ENCODE measurements at places on chromosomes 11 and 22.
A peak's percentile ranks its signal among the peaks of the same experiment; 100 is the strongest.

- DNase-seq: no peak
These were observed 37.5 kb downstream of the ZC3H12C start for GRCh38 chr11:110130642-110131238.

- no peak for DNase-seq
These were observed 525 bp downstream of the BIK start for GRCh38 chr22:43110927-43111623.

DNA sequence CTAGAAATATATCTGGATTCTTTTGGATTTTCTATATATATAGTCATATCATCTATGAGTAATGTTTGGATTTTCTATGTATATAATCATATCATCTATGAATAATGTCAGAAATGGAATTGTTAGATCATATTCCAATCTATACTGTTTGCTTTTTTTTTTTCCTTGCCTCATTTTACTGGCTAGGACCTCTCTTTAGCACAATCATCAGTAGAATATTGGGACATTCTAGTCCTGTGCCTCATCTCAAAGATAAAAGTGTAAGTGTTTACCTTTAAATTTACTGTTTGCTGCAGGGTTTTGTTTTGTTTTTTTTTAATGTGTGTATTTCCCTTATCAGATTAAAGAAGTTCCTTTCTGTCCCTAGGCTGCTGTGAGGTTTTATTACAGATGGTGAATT, 97.0 kb downstream of the C11orf65 start:
- no peak for DNase-seq

- no peak for DNase-seq
These were observed 155.8 kb upstream of the MTMR2 start for GRCh38 chr11:96079691-96080090.

GRCh38 chr11:14262271-14262846, 96.6 kb downstream of the RRAS2 start:
- no peak for DNase-seq

GRCh38 chr11:65366340-65366773, 11.8 kb downstream of the TIGD3 start:
- DNase-seq: peak; percentile 61

- DNase-seq: no peak
These were observed 395.7 kb downstream of the AASDHPPT start for GRCh38 chr11:106473089-106473722.

DNA sequence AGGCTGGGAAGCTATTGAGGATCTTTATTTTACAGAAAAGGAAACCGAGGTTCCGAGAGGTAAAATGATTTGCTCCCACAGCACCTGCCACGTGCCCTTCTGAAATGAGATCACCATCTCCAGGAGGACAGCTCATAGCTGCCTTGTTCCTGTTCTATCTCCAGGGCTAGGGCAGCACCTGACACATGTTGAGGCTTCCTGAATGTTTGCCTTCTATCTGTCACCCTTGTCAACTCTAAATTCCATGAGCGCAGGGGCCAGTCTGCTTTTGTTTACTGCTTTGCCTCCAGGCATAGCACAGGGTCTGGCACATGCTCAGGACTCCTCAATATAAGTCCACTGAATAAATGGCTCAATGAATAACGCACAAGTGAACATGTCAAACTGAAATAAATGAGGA, 24.1 kb downstream of the ASCC2 start:
- DNase-seq: no peak

GRCh38 chr11:108494182-108494581, 4.0 kb downstream of the POGLUT3 start:
- no peak for DNase-seq

- DNase-seq: no peak
These were observed 24.2 kb downstream of the CYTH4 start for GRCh38 chr22:37306494-37306829.

DNA sequence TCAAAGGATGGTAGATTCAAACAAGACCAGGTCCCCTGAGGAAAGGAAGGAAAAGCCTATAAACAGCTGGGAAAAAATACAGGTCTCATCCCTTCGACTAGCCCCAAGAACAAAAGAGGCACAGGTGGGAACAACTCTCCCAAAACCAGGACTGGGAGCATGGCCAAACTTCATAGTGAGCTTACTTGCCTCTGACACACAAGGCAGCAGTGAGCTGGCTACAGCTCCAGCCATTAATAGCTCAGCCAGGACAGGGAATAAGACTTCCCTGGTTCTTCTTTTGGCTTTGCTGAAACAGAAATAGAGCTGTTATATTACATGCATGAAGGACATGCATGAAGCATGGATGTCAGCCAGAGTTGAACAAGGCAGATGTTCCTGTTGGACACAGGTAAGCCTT, at the start of gene OR10A2:
OR10A2 (plus strand) TSS at position 97 of the 400 bp plus-strand sequence. CDS start 6,698 bp downstream, outside the sequence.
- no peak for DNase-seq

GRCh38 chr22:44453441-44454112, 44.5 kb downstream of the RTL6 start:
- no peak for DNase-seq

DNA sequence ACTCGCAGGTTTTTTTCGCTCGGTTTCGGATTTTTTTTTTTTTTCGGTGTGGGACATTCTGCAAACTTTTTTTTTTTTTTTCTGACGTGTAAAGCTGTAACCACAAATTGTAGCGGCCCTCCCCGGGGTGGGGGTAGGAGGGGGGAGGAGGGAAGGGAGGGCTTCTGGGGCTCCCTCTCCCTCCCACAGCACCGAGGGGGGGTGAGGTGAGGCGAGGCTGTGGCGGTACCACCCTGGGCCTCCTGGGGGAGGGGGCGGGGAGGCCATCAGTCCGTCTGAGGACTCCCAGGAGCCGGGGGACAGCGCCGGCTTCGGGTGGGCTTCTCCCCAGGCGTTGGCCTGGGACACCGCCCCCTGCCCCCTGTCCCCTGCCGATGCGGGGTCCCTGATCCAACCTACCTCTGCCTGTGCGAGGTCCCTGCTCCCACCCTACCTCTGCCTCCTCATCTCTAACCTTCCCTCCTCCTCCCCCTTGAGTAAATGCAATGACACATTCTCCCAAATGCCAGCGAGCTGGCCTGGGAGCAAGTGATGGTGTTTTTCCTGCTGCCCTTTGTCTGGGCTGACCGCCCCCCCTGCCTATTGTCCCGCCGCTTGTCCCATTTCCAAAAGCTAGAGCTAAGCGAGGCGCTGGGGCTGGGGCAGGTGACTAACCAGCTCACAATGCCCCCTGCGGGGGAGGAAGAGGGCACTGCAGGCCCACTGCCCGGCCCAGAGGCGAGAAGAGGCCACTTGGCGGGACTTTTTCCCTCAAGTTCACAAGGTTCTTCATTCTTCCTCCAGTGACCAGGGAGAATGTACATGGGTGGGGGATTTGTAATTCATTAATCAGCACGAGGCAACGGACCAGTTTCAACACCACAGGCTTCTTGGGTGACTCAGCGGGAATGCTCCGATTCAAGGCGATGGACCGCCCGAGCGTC, 511 bp upstream of the CLCF1 start:
- peak; percentile 95 for DNase-seq

DNA sequence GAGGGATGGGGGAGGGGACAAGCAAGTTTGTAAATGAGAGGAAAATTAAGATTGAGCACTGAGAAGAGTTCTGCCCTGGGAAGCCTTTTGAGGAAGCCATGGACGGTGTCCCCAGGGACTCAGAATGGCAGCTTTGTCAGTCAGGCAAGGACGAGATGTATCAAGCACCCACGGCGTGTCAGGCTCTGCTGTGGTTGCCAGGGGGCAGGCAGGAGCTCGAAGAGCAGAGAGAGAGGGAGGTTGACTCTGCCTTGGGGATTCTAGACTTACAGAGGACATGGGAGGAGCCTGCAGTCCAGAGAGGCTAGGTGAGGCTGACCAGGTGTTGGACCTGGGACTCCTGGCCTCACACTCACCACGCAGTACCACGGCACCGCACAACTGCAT, 29.1 kb upstream of the SYT7 start:
- no peak for DNase-seq

DNA sequence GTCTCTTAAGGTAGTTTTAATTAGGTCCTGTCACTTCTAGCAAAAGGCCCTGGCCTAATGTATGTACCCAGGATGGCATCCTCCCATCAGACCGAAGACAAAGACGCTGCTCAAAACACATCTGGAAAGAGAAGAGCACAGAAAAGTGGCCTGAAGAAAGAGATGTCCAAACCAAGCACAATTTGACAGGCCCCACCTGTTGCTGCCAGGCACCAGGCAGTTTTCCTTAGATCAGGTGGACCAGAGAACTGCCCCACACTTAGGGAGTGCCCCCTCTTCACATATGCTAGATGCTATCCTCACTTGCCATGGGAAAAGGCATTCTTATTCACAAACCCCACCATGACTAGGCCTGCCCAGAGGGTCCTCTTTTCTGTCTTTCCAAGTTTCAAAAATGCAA, 3.3 kb upstream of the HMGXB4 start:
- no peak for DNase-seq

DNA sequence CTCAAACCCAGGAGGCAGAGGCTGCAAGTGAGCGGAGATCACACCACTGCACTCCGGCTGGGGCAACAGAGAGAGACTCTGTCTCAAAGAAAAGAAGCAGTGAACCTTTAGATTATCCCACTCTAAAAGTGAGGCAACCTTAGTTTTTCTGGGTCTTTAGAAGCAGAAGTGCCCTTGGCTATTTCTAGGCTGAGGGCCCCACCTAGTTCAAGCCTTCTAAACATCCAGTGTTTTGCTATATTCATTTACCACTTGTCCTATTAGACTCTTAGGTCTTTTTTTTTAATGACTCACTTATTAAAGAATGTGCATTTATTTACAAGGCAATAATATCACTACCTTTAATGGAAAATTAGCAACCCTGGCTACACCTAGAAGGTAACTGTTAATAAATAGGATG, 16.7 kb upstream of the EHF start:
- no peak for DNase-seq

GRCh38 chr22:32991353-32992101, 66.7 kb downstream of the SYN3 start:
- DNase-seq: peak; percentile 13

DNA sequence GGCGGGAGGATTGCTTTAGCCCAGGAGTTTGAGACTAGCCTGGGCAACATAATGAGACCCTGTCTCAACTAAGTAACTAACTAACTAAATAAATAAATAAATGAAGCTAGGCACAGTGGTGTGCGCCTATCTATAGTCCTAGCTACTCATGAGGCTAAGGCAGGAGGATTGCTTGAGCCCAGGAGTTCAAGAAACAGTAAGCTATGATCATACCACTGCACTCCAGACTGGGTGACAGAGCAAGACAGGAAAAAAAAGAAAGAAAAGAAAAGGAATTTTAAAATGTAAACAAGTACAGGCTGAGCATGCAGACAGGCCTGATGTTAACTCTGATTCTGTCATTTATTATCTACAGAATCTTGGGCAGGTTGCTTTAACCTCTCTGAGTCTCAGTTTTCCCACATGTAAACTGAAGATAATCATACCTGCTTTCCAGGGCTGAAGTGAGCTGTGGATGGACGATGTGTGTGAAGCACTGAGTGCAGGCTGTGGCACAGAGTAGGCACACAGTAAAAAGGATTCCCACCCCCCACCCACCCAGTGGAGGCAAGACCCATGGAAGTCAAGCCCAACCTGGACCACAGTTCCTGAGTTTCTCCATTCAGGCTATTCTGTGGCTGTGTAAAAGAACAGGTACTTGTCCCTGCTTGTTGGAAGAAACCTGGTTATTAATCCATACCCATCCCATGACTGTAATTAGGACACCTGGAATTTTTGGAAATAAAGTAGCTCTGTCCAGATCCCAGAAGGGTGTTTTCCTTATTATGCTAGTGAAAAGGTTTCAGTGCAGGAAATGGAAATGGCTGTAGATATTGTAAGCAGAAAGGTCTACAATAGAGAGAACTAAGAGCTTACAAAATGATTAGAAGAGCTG, 18.7 kb upstream of the SCUBE2 start:
- no peak for DNase-seq

GRCh38 chr11:34909415-34909814, 6.8 kb downstream of the APIP start:
- DNase-seq: no peak

DNA sequence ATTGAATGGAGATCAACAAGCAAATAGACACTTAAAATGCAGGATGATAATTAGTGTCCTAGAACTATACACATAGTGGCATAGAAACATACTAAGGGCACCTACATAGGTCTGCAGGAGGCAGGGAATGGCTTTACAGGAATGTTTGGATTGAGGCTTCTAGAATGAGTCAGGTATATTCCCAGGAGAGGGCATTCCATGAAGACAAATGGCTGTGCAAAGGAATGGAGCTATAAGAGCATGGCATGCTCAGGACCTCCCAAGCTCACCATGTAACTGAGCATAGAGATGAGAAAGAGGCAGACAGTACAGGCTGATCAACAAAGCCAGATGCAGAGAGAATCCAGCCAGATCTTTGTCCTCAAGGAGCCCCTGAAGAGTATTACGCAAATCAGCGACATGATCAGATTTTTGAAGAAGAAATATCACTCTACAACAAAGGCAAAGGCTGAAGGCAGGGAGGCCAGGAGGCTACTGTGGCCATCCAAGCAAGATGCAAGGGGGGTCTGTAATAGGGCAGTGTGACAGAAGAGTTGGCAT, 211.1 kb upstream of the MTNR1B start:
- DNase-seq: no peak

DNA sequence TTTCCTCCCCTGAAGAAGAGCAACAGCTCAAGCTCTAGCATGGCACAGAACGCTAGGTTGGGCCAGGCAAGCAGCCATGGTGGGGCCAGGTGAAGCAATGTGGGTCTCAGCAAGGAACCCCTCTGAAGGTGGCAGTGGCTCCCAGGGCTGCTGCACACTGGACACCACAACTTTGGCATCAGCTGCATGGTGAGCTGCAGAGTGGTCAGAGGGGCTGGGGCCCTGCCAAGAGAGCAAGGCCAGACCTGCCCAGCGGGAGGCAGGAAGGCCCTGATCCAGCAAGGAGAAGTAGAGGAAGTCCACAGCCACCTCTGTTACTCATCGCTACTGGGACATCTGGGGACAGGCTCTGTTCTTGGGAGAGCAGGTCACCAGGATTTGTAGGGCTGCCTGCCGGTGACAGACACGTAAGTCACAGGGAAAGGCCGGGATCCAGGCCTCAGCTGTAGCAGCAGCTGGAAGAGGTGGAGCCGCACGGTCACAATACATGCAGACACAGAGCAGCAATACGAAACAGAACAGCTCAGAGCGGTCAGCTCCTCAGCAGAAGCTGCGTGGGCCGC, 12.4 kb downstream of the CYB561A3 start:
- DNase-seq: no peak

DNA sequence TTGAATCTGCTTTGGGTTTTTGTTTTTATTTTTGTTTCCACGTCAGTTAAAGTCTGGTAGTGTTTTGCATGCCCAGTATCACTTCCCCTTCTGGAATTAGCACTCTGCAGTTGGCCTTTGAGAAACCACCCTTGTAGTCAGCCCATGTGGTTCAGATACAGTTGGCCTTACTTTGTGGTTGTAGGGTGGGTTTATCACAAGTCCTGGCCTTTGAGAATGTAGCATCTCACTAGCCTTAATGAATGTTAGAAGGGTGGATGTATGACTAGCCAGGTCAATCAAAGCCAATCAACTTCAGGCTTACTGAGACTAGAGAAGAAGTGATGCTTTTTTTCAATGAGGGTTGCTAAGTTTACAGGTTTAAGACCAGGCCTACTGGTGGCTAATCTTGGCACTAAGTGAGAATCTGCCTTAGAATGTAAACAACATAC, 19.8 kb downstream of the ARL14EP start:
- DNase-seq: no peak

DNA sequence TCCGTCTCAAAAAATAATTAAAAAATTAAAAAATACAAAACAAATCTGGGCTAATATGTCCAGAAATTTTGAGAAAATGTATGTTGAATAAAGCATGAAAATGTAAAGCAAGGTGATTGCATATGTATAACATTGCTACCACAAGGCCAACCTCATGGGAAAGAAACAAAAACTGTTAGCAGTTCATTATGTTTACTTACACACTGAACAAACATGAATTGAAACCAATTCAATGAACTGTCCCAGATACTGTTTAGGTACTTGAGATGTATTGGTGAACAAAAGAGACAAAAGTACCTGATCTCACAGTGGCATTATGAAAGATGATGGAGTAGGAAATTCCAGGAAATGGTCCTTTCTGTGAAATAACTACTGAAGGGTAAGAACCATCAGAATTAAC, 43.8 kb upstream of the IGLL5 start:
- no peak for DNase-seq

Data from GM04504 (cell line).